ENCODE measurements at places on chromosomes 7 and 10.

GRCh38 chr10:35346248-35346647 lies 9.9 kb downstream of the CCNY start:
- no peak for DNase-seq

DNA sequence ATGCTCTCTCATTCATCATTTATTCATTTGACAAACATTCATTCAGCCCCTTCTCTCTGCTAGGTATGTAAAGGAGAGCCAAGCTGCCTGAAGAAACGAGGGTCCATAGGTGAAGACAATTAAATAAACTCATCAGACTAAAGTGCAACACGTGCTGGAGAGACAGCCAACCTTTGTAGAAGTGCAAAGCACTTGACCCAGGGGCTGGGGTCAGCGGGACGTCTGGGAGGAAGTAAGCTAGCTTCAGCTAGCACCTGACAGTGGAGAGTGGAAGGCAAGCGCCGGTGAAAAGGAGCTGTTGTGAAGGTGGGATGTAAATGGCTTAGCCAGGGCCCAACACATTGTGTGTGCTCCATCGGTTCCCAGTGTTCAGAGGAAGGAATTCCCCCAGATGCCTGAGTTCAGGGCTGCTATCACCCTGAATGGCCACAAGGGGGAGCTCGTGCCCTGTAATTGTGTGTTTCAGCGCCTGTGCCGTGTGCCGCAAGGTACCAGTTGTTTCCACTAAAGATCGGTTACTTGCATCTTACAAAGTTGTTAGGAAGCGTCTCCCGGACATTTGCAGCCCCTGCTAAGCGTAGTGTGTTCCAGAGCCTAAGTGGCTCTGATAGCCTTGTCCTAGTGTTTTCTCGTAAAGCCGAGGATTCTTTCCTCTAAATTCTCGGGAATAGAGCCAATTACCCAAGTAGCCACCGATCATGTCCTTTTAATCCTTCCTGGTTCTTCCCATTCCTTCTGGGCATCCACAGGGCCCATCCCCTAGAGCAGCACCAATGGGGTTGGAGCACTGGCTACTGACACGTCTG lies 30.6 kb downstream of the TLX1 start:
- peak; percentile 66 for DNase-seq

GRCh38 chr7:78315119-78315518 lies 516.5 kb downstream of the PHTF2 start:
- DNase-seq: no peak

DNA sequence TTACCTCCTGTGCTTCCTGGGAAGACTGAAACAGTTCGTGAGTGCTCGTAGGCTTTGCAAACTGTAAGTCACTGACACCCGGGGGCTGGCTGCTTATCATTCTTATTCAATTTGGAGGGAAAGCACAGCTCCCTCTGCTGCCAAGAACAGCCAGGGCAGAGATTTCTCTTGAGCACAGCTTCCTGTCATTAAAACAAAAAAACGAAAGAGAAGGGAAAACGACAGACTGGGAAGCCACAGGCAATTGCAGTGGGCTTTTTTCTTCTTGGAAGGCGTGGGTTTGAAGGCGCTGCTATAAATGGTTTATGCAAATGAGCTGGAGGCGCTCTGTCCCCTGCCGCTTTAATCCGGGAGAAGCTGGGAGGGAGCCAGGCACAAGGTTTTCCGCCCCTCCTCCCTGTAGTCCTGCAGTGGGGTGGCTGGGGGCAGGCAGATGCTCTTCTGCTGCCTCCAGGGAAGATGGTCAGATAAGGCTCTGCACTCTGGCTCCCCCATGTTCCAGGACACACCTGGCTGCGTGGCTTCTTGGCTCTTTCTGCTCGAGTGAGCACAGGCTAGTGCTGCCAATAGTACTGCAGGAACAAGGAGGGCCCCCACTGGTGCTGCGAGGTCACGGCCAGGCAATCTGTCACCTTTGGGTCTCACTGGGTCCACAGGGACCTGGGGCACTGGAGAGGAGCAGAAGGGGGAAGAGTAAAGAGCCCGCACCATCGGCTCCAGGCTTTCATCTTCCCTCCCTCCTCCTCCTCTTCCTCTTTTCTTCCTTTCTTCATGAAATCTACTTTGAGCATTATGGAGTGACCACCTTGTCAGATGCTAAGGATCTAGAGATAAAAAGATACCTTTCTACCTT lies 49.5 kb downstream of the NEURL1 start:
- DNase-seq: no peak

DNA sequence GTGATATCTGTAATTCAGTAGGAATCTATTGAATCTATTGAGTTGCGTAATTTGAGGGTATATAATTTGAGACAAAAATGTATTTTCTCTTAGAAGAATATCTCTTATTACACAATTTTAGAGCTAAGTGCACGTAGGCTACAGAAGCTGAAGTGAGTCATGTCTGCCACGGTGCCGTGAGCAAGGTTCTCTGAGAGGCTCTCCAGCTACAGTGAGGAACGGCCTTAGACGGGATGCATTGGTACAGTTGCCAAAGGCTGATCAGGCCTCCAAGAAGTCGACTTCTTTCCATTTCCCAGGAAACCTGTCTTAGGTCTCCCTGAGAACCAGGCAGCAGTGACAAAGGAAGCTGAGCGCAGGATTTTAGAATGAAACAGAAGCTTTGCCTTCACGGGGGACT lies 28.6 kb downstream of the TCERG1L start:
- DNase-seq: no peak

- no peak for DNase-seq
Measured at GRCh38 chr7:88835147-88835728, 39.7 kb upstream of the TEX47 start.

DNA sequence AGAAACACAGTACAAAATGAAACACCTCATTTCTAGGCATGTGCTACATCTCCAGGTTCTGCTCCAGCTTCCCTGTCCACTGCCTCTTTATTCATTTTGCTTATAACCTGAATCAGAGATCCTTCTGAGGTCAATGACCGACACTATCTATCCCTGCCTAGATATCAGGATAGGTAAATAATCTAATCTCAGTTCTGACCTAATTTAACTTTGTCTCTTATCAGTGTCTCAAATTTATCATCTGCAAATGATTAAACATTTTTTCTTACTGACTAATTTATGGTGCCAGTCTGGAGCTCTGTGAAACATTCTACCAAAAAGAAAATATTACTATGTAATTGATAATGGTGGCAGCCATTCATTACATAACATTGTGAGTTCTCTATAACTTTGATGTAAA lies 61.1 kb downstream of the SGCE start:
- DNase-seq: no peak

- DNase-seq: no peak
Measured at GRCh38 chr7:151382079-151382885, 27.6 kb downstream of the WDR86 start.

DNA sequence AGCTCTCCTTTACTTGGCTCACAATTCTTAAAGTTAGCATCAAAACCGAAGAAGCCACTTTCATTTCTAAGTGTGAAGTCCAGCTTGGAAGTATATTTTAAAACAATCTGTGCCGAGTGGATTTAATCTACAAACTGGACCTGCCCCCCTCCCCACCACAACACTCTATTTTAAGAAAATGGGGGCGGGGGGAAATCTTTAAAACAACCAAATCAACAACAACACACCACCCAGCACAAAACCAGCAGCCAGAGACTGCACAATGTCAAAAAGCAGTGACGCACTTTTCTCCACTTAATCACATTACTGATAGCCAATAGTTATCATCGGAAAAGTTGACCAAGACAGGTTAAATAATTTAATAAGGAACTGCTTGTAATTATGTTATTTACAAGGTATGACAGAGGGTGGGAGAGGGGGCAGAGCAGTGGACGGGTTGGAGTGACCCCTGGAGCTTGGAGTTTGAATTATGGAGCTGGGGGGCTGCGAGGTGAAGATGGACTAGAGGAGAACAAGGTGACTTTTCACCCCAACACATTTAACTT lies 2.8 kb downstream of the EBF3 start:
- DNase-seq: no peak

DNA sequence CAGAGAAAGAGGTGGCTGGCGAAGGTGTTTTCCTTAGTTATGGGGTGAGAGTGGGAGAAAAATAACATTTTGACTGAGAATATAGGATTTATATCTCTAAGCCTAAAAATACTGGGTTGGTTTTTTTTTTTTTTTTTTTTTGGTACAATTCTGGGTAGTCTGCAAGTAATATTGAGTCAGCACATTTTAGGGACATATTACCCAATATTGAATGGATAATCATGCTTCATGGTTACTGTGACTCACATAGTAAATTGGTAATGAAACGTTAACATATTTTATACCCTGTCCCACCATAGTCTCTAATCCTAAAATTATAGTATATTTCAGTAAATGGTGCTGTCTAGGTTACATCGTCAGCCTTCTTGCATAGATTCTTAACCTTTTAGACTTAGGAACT lies 91.4 kb downstream of the TPST1 start:
- no peak for DNase-seq

- DNase-seq: peak; percentile 75
Measured at GRCh38 chr7:130912862-130913638, 179.0 kb upstream of the KLF14 start.

DNA sequence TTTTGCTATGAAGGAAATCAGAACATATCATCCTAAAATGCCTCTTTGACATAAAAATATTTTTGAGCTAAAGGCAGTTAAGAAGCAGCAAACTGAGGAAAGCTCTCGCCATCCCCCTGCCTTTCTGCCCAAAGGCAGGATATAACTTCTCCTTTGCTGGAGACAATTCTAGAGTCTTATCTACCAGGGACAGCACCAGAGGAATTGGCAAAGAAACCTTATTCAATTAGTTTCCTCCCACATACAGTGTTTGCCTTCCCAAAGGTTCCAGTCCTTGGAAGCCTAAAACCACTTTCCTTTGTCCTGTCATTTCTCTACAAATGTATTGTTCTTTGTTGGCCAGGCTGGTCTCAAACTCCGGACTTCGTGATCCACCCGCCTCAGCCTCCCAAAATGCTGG lies 33.7 kb downstream of the MASTL start:
- no peak for DNase-seq

DNA sequence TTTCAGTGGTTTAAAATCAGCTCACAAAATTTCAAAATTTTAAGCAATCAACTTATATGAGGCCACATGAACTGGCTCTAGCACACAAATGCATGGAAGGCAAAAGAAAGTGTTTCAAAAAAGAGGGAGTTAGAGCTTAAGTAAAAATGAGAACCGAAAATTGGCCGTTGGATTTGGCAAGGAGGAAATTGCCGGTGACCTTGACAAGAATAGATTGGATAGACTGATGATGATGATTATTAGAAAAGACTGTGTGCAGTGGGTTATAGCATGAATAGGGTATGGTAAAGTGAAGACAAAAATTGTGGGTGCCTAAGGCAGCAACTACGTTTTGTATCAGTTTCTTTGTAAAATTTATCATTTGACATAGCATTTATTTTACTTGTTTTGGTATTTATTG lies 175.7 kb downstream of the SEMA3D start:
- no peak for DNase-seq

DNA sequence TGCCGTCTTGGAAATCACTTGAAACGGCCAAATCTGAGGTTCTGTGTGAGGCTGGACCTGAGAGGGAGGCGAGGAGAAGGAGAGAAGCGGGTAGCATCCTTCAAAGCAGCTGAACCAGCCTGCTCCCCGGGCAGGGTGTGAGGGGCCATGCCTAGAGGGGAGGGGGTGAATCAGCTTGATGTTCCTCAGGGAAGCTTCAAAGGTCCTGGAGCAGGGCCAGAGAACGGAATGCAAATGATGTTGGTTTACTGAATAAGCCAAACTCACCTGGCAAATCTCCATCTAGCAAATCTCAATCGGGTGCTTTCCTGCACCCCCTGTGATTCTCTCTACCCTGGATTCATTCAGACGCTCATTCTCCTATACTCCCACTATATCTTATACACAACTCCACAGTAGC lies 226.9 kb downstream of the WDR11 start:
- DNase-seq: no peak

- DNase-seq: no peak
Measured at GRCh38 chr7:16668049-16668858, 22.3 kb downstream of the BZW2 start.

- DNase-seq: no peak
Measured at GRCh38 chr10:49569031-49569631, 30.2 kb upstream of the ERCC6 start.

- DNase-seq: no peak
Measured at GRCh38 chr10:89684604-89685003, 16.8 kb upstream of the KIF20B start.

DNA sequence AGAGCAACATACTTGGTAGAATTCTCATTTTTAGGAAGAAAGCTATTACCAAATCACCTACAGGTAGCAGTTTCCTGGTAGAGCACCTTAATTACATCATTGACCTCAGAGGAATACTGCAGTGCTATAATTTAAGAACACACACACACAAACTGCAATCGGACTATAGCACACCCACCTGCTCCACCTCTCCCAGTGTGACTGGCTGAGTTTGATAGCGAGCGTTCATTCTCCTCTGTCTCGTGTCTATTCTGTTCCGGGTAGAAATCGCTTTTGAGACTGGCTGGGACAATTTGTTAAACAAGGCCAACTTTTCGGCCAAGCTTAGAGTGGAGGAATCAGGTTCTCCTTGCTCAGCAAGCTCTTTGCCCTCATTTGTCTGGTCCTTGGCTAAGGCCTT lies 110.5 kb downstream of the SVIL start:
- no peak for DNase-seq

GRCh38 chr10:71433768-71434744 lies 37.3 kb downstream of the CDH23 start:
- no peak for DNase-seq

Data from T-helper 1 cell (primary cell).